HuH-7 (cell line): ENCODE measurements at places on chromosomes 2 and 18.

GRCh38 chr2:164797627-164798026 is 44.0 kb downstream of the COBLL1 start:
- DNase-seq, result no peak

GRCh38 chr18:78494204-78495085 is 485.2 kb upstream of the SALL3 start:
- DNase-seq, result no peak

GRCh38 chr18:36321658-36322407 is 24.3 kb downstream of the FHOD3 start:
- no peak for DNase-seq

GRCh38 chr2:158042245-158042644 is 59.4 kb upstream of the UPP2 start:
- no peak for DNase-seq

GRCh38 chr2:95082477-95082876 is 39.1 kb downstream of the MRPS5 start:
- no peak for DNase-seq

GRCh38 chr2:173404841-173405750 is 50.4 kb downstream of the CDCA7 start:
- DNase-seq, result no peak

DNA sequence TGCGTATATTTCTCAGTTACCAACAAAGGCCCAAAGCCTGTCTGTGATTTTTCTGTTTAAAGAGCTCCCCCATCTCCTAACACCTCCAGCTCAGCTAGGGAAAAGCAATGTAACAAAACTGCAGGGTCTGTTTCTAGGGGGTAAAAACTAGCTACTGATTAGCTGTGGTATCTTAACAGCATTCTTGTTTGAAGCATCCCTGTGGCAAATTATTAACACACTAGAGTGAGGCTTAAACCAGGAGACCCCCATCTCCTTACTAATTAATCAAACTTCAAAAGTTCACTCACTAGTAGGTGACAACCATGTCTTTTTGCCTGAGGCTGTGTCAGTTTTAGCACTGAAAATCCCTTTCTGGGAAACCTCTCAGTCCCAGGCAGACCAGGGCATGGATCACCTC is 186.2 kb upstream of the PARD3B start:
- DNase-seq, result no peak

- DNase-seq, result no peak
Measured at GRCh38 chr2:50337944-50338343, 694.0 kb downstream of the NRXN1 start.

GRCh38 chr2:197516393-197516761 is 511 bp downstream of the MOB4 start:
- DNase-seq, result peak; percentile 48

GRCh38 chr2:213104092-213104902 is 47.1 kb downstream of the IKZF2 start:
- no peak for DNase-seq

DNA sequence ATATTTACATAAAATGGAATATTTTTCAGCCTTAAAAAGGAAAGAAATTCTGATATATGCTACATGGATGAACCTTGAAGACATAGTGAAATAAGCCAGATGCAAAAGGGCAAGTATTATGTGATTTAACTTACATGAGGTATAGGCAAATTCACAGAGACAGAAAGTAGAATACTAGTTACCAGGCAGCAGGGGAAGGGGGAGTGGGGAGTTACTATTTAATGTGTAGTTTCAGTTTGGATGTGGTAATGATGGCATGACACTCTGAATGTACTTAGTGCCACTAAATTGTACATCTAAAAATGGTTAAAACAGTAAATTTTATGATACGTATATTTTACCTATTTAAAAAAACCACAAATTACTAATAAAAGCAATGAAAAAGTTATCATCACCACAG is 12.1 kb downstream of the METTL4 start:
- no peak for DNase-seq

DNA sequence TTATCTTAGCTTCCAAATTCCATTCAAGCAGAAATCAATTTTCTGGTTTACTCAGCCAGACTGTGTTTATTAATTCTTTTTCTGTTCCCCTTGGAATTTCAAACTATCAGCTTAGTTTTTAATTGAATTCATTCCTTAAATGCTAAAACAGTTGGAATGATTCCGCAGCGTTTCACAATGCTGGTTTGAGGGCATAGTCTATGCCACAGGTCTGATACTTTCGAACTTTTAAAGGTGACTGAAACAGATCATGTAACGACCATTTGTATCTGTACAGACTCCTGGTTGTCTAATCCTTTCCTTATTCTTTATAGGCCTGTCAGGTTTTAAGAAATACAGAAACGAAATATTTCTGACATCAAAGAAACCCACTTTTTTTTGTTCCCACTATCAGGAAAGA is 45.4 kb downstream of the STPG4 start:
- no peak for DNase-seq

GRCh38 chr2:227035711-227036367 is 128.2 kb downstream of the COL4A4 start:
- no peak for DNase-seq

DNA sequence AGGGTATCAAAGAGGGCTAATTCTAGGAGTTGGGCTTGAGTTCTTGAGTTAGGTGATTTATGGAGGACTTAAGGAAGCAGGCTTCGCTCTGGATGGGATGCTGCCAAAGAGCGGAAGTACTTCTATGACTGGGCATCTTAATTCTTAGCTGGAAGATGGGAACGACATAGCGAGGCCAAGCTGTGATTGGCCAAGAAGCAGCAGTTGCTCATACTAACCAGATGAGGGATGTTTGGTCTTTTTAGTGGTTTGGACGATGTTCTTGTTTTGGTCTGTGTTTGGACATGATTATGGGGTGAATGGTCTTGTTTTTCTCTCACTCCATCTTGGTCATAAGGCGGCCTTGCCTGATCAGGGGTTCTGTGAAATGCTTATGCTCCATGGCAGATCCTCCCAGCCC is 133.7 kb downstream of the MSH2 start:
- DNase-seq, result no peak

DNA sequence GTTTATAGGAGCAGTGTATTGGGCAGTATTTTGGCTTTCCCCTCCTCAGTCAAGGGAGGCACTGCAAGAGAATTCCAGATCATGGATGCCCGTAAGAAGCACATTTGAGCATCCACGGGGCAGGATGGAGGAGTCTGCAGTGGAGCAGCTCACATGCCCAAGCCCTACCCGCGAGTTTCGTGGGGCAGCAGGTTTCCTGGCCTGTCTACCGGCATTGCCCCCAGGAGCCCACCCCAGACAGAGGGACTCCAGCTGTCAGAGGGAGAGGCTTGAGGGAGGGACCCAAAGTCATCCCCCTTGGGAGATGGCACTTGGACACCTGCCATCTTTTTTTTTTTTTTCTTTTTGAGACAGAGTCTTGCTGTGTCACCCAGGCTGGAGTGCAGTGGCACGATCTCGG is 31.3 kb downstream of the TMEM177 start:
- DNase-seq, result no peak

GRCh38 chr2:7683196-7683595 is 766.0 kb downstream of the RNF144A start:
- DNase-seq, result no peak

DNA sequence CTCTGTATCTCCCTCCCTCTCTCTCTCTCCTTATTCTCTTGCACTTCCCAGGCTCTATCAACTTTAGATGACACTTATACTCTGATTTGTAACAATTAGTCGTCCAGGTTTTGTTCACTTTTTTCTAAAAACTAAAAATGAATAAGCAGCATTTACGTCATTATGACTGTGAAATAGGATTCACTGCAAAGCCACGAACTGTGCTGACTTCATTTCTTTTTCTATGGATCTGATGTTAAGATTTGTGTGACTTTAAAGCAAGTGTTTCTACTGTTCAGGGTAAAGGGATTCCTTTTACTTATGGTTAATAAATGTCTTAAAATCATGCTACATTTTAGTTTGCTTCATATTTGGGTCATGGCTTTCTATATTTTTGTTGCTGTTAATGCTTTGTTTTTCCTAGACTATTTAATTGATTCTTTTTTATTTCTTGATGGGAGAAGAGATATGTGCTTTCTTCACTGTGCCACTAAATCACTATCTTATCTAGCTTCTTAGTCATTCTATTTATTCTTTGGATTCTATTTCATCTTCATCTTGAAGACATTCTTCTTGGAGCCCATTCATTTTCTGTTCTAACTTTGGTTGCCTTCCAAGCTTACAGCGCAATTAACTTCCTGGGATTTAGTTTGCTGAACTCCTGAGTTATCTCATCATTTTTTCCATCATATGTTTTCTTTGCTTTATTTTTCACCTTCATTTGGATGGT is 480.4 kb upstream of the TRIB2 start:
- DNase-seq, result no peak

- no peak for DNase-seq
Measured at GRCh38 chr2:10591207-10591606, 98.6 kb downstream of the NOL10 start.

DNA sequence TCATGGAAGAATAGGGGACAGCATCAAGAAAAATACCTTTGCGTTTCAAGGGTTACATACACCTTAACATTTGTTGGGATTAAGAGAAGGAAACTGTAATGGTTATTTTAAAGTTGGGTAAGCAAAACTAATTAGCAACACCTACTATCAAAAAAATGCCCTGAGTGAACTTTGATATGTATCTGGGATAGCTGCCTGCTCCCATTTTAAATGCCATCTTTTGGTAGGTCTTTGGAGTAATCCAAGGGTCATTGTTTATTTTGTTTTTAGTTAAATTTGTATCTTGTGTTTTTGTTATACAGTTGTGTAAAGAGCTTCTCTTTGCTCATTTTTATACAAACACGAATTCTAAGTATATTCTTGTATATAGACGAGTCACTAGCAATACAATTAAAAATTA is 9.9 kb downstream of the PTPN4 start:
- DNase-seq, result no peak

DNA sequence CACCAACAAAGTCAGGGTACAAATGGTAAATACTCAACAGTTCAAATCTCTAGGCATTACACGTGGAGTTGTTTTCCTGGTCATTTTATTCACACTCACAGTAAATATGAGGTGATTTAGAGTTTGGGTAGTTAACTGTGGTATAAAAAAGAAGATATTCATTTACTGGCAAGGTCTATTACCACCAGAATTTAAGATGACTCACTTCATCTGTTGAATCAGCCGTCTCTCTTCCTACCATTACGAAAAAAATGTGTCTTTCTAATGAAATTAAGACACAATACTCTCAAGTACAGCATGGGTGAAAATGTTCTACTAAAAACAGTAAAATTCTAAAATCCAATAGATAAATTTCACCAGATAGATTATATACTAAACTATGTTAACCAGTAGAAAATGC is 21.0 kb upstream of the GPR75 start:
- no peak for DNase-seq

DNA sequence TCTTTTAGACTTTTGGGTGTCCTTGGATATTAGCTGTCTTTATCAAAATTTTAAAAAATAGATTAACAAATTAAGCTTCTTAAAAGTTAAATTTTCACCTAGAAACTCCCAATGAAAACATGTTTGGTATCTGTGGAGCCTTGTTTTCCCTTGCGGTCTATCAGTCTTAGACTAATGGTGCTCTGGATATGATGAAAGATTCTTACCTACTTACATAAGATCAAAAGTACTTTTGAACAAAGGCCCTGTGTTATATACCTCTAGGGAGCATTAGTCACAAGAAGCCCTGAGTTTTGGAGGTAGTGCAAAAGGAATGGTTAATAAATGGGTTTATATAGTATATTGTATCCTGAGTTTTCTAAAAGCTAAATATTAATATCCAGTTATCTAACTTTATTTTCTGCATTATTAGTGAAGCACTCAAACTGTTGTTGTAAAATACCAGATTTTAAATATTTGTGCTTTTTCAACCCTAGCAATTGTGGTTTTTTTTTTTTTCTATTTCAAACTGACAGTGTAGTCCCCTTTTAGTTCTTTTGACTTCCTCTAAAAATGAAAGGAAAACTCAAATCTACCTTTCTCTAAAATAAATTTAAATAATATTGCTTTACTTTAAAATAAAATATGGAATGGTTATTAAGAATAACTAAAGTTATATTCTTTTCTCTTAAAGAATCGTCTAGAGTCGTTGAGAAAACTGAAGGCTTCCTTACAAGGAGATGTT is 18.1 kb downstream of the NDC80 start:
- DNase-seq, result peak; percentile 11

DNA sequence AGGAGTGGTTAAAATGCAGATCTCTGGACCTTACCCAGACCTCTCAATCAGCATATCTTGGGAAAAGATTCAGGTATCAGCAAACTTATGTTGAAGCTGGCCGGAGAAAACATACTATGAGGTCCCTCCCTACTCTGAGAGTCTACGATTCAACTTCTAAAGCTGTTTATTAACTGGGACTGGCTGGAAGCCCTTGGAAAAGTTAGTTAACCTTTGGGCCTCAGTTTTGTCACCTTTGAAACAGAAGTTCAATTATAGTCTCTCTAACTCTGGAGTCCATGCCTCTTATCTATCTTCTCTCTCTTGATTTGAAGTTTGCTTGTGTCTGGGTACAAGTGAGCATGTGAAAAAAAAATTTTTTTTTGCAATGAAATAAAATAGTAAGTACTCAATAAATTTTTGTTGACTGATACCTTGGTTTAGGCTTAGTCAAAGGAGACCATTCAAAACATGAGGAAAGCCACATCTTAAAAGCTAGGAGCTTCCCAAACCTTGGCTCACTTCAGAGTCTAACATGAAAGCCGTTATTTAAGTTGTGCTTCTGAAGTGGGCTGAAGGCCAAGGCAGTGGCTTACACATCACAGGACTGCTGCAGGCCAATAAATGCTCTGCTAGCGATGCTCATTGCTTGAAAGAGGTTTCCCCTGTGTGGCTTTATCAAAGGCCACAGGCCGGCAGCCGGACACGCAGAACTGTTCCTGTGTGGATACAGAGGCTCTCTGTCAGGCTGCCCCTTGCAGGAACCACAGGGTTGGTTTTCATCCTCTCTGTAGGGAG is 110.6 kb upstream of the FAM136A start:
- no peak for DNase-seq

DNA sequence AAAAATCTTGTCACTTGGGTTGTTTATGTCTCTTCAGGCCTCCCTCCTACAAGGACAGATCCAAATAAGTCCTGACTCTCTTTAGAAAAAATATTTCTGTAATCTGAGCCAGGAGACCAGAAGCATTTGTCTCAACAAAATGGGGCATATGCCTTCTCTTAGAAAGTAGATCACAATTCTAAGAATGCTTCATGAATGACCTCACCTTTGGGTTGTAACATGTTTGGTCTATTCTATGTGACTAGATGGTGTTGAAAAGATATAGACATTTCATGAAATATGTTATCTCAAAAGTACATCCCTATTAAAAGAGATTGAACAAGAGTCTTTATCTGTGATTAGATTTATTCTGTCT is 159.0 kb upstream of the SETBP1 start:
- DNase-seq, result no peak

GRCh38 chr2:119387381-119388129 is 20.8 kb downstream of the DBI start:
- peak; percentile 37 for DNase-seq
